ENCODE measurements at places on chromosomes 3 and 15.

DNA sequence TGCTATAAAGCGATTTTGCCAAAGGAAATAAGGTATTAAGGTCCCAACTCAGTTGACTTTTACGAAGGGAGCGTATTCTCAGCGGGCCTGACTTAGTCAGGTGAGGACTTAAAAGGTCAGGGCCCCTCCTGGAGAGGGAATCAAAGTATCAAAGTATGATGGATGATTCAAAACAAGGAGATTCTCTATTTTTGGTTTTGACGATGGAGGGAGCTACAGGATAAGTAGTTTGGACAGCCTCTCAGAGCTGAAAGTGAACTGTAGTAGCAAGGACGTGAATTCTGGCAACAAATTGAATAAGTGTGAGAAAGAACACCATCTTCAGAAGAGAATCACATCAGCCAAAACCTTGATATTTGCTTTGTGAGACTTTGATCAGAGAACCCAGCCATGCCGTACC lies 1186.5 kb downstream of the SI start:
- no peak for DNase-seq

- peak; percentile 41 for DNase-seq
Measured at GRCh38 chr3:19348941-19349564, 200.7 kb downstream of the KCNH8 start.

DNA sequence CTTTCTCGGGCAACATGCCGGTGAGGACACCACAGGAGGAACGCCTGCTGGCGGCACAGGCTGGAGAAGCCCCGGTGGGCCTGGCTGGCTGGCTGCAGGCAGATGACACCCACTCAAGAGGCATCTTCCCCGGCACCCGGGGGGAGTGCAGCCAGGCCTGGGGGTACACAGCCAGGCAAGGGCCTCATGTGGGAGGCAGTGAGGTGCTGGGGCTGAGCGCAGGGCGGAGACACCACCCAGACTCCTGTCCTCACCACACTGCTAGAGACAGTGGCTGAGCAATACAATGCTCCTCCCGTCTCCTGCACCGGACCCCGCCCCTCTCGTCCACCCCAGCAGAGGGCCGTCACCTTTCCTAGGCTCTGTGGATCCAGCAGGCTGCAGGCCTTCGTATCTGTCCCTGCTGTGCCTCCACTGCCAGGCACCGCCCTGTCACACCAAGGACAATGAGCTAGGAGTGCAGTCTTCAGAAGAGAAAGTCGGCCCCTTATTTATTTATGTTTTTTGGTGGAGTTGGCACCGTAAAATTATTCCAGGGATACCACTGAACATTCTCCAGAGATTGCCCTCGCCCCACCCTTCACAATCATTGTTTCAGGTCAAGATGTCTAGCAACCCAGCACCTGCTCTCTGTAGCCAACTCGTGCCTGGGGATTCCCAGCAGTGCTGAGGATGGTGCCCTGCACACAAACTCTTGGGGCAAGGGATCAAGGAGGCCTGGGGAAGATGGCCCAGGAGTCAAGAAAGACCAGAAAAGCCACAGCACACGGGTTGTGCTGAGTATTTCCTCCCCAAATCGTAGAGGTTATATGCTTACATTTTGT lies 129.1 kb downstream of the ATP10A start:
- no peak for DNase-seq

DNA sequence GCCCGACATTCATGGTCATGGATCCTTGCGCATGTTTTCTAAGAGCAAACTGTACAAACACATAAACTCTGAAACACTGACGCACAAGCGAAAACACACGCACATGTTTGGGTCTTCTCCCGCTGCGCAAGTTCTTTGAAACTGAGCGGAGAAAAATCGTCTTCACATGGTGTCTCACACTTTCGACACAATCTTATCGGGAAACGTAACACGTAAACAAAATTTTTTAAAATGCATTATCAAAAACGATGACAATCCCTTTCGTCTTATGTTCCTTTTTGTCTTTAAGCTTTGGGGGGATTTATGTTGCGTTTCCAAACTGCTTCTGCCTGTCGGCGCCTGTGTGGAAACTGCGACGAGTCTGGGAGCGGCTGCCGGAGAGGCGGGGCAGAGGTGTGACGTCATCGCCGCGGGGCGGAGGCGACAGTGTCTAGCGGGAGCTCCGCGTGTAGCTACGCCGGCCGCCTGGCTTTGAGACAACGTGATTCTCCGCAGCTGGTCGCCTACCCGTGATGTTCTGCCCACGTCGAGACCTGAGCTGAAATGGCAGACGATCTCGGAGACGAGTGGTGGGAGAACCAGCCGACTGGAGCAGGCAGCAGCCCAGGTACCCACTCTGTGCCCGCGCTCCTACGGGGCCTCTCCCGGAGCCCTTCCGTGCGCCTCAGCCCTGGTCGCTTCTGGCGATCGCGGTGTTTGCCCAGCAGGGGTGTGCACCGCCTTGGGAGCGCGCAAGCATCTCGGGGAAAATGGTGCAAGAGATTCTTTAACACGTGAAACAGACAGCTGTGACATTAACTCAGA lies at the start of gene CMSS1:
CMSS1 (plus strand) TSS at position 426 of the 804 bp plus-strand sequence.
- peak; percentile 77 for DNase-seq

DNA sequence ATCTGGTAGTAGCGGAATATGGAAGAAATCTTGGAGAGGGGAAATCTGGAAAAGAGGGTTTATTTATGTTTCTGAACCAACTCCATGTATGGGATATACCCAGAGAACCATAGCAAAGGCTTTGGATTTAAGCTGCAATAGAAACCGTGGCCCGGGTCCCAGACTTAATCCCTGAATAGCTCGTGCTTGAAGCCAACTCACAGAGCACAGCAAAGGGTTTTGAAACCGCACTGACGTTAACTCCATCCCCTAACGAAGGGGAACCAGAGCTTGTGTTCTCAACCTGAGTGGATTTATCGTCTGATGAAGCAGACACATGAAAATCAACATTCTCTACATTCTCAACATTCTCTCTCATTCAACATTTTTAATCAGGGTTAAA lies 154.6 kb downstream of the APBA2 start:
- DNase-seq, result peak; percentile 41

DNA sequence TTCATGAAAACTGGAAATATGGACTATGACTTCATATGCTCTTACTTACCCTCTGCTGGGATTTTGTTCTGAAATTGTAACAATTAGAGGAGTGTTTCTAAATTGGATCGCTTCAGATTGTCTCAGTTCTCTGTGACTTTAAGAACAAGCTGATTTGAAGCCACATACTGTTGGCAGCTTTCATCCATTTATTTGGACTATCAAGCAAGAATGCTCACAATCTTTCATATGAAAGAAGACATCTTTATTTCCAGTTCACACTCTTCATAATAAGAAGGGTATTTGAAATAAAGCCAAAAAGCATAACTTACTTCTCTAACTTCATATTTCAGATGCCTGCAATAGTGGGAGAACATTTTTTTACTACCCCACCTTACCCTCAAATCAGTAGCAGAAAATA lies 491.6 kb upstream of the TPRG1 start:
- DNase-seq, result no peak

DNA sequence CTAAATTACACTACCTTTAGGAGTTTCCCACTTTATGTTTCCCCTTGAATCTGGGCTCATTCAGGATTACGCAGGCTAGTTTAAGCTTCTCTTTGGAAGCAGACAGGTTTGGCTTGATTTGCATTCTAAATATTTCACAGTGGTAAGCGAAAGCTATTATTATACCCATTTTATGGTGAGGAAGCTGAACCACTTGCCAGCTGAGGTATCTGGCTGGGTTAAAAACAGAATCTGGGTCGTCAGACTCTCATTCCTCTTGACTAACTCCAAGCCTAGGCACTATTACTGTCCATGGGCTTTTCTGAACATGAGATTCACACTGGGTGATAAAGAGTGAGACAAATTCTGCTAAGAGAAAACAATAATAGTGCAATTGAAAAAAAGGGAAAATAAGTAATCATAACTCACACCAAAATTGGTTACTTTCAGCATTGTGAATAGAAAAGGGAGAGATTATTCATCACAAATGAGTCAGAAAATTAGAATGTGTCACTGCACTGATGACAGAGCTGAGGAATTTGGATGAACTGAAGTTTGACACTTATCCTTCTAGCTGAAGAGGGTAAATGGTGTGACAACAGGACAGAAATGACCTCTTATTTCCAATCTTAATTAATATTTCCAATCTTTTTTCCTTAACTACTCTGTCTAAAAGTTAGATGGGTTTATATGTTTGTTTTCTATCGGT lies 211.3 kb downstream of the TIGIT start:
- DNase-seq, result no peak
